ENCODE measurements at places on chromosomes 4 and X.

- no peak for DNase-seq
Measured at GRCh38 chr4:152363904-152364303, 172.0 kb downstream of the FBXW7 start.

- no peak for DNase-seq
Measured at GRCh38 chr4:150044517-150044916, 33.7 kb upstream of the DCLK2 start.

- no peak for DNase-seq
Measured at GRCh38 chr4:121237069-121237399, 72.9 kb upstream of the TNIP3 start.

GRCh38 chr4:146342600-146343192, 128.4 kb downstream of the REELD1 start:
- peak; percentile 69 for DNase-seq

GRCh38 chr4:145757188-145757587, 77.2 kb downstream of the C4orf51 start:
- no peak for DNase-seq

DNA sequence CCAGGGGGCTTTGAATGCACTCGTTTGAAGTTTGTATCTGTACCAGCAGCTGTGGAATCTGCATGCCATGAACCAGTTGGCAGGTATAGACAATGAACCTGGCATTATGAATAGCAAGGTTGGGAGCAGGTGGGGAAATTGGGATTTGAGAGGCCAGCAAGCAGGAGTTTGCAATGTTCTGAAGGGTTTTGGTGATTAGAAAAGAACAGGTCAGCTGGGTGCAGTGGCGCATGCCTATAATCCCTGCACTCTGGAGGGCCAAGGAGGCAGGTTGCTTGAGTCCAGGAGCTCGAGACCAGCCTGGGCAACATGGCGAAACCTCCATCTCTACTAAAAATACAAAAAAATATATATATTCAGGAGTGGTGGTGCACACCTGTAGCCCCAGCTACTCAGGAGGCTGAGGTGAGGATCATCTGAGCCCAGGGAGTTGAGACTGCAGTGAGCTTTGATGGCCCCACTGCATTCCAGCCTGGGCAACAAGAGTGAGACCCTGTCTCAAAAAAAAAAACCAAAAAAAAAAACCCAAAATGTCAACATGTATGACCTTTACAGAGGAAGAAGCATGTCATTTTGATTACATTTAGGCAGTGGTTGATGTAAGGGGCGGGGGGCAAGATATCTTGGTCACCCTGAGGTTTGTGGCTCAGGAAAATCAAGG, 63.9 kb downstream of the TSC22D3 start:
- no peak for DNase-seq

DNA sequence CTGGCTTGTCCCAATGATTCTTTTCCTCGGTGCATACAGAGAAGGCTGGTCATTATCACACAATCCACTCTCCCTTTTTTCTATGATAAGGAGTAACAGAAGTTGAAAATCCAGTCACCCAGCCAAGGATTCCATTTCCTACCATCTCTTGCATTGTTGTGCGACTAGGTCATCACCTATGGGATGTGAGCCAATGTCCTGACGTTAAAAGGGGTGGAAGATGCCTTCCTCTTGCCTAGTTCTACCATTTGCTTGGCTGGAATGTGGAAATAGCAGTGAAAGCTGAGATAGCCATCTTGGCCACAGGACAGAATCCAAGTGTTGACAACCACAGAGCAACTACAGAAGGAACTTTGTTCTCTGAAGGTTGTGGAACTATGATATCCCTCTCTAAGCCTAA, 132.2 kb upstream of the KIT start:
- no peak for DNase-seq

DNA sequence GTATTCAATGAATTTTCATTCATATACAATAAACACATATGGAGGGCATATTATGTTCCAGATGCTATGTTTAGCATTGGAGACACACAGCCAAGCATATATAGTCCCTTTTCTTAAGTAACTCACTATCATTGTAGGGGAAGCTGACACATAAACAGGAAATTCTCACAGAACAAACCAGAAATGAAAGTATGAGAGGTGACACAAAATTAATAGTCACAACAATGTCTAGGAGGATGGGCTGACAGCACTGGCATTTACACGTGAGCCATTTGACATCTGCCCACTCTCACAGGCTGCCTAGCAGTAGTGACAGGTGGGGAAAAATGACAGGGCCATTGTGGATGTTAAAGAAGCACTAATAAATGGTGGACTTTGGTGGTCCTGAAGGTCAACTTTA, 2.6 kb upstream of the CNOT6L start:
- no peak for DNase-seq

GRCh38 chr4:153159016-153159415, 45.2 kb upstream of the TRIM2 start:
- DNase-seq, result peak; percentile 42

GRCh38 chr4:181957088-181957487, 286.1 kb upstream of the TENM3 start:
- DNase-seq, result no peak

DNA sequence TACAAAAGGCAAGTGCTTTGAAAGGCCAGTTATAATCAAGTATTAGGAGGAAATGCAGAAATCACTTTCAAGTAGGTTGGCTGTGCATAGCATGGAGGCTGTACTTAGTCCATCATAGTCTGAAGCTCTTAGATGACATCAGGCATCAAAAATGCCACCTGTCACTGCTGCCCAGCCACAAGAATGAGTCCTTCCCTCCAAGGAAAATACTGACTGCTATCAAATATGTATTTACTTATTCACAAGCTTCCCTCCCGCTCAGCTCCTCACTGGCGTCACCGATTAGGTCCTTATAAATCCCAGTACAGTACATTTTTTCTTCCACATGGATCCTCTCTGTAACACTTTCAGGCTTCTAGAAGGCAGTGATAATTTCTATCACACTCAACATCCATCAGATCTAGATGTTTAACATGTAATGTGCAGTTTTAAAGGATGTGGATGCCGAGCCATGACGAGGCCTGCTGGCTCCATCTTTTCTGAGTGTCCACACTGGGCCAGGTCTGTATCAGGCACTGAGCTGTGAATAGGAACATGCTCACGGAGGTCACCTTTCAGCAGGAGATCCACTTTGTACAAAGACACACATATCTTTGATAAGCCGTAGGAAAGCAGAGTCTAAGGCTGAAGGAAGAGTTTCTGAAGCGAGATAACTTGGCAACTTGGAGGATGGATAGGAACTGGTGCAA, 121.9 kb downstream of the PALLD start:
- DNase-seq, result peak; percentile 10

GRCh38 chr4:183349673-183350072, 27.4 kb upstream of the CLDN24 start:
- DNase-seq, result no peak

GRCh38 chrX:153445856-153446635, at the start of gene TREX2:
TSS of gene TREX2 (minus strand) at chrX:153446056. CDS start at chrX:153445430, 626 bp downstream.
- no peak for DNase-seq

DNA sequence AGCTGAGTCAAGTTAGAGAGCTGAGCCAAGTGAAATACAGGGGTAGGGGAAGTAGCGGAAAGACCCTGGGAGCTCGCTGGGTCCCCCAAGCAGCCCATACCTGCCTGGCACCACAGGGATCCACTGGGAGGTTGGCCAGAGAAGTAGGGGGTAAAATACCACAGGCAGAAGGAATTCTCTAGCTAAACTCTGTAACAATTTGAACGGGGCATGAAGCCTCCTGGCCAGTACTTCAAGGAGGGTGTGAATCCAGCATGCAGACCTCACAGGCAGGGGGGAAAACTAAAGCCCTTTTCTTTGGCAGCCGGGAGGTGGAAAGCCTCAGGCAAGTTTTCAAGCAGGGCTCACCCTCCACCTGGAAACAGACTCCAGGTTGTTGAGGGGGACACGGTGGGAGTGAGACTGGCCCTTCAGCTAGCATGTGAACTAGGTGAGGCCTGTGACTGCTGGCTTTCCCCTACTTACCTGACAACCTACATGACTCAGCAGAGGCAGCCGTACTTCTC, 3.7 kb upstream of the UGT2A1 start:
- DNase-seq, result no peak

- DNase-seq, result no peak
Measured at GRCh38 chrX:34942496-34942895, at the start of gene FAM47B. TSS of gene FAM47B (plus strand) at chrX:34942796. CDS start at chrX:34942832, 36 bp downstream.

DNA sequence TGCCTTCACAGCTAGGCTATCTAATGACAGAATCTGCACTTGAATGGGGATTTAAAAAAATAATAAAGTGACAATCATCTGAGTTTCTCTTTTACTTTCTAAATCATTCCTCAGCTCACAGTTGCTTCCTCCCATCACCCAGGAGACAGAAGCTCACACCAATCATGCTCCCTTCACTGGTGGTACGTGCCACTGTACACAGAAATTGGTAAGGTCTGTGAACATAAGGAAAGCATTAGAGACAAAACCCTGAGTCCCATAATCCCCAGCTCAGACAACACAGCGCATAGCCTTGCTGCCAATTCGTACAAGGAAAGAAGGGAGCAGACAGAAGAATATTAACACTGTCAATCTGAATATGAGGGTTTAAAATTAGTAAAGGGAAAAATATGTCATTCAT, 133.1 kb downstream of the IDS start:
- DNase-seq, result no peak

DNA sequence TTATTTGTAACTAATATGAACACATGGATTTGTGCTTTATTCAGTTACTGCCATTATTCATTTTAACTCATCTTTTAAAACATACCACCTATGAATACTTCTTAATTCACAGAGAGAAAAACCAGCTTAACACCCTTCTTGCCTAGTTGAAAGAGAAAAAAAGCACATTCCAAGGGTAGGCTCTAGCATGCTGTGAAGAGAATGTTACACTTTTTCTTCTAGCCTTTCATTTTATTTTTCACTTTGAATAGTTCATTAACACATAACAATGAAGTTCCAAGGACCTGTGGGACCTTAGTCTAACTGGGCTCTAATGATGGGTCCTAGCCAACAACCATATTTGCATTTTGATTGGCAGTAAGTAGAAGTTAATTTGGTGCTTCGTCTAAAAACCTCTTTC, 279.9 kb upstream of the MAGEB2 start:
- DNase-seq, result no peak

GRCh38 chrX:69258893-69259292, 93.6 kb upstream of the PJA1 start:
- DNase-seq, result no peak

DNA sequence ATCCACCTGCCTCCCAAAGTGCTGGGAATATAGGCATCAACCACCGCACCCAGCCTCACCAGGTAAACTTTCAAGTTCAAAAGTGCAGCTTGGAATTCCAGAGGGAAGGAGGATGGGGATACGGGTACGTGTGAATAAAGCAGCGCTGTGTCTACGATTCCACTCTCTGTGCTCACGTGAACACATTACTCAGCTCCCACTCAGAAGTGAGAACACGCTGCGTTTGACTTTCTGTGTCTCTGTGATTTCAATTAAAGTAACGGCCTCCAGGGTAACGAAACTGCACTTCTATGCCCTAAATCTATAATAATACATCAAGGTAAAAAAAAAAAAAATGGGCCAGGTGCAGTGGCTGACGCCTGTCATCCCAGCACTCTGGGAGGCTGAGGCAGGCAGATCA, 8.4 kb upstream of the ASMT start:
- no peak for DNase-seq

Data from RKO (cell line).